CD4-positive, alpha-beta memory T cell (primary cell): ENCODE measurements at places on chromosomes 1 and 21.

DNA sequence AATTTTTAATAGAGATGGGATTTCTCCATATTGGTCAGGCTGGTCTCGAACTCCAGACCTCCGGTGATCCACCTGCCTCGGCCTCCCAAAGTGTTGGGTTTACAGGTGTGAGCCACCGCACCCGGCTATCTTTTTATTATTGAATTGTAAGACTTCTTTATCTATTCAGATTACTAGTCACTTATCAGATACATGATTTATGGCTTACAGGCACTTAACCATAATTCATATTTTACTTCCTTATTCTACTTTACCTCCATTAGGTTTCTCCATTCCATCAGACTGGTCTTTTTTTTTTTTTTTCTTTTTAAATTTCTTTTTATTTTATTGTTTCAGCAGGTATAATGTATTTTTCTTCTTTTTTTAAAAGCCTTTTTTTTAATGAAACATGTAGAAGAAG is 4.4 kb downstream of the TMEM183A start:
- DNase-seq, result no peak

GRCh38 chr1:100893718-100894117 is 924 bp downstream of the EXTL2 start:
- no peak for DNase-seq

GRCh38 chr1:200153277-200154055 is 126.0 kb downstream of the NR5A2 start:
- DNase-seq, result peak; percentile 83

DNA sequence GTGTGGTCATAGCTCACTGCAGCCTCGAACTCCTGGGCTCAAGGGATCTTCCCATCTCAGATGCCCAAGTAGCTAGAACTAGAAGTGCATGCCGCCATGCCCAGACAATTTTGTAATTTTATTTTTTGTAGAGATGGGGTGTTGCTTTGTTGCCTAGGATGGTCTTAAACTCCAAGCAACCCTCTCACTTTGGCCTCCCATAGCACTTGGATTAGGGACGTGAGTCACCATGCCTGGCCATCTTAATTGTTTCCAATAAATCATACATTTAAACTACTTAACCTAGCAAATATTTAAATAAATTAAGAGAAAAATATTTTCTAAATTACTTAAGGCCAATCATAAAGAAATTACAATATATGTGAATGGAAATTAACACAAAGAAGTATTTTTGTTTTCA is 35.1 kb upstream of the ADGRL4 start:
- no peak for DNase-seq

- DNase-seq, result no peak
Observed at GRCh38 chr1:44608141-44608540, 66.1 kb downstream of the TMEM53 start.

DNA sequence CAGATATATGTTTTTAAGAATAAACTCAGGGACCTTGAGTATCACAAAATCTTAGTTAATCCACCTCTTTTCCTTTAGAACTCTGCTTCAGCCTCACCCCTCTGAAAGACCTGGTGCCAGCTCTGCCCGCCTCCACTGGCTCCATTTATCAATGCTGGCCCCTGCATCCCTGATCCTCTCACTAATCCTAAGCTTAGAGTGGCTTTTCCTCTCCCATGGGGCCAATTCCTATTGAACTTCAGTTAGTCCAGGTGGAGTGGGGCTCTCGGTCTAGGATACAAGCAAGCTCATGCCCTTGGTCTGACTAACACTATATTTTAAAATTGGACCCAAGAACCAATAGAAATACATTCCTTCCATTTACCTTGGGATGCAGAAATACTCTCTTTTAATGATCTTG is 87.0 kb downstream of the RGS7 start:
- no peak for DNase-seq

DNA sequence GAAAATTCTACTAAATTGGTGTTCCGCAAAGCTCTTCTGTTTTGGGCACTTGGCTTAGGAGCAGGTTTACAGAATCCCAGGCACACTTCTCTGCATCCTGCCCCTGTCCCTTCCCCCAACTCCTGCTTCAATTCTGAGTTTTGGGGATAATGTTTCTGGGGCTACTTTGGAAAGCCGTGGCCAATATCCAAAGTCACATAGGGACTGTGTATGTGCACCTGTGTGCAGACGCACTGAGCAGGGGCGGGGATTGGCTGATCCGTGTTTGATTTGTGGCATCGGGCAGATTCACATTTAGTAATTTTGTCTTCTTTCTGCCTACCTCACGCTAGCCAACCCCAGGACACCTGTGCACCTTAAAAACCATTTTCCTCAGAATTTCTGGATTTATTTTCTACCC is 491.9 kb downstream of the SIPA1L2 start:
- no peak for DNase-seq

GRCh38 chr1:161973924-161974845 is 49.5 kb downstream of the OLFML2B start:
- DNase-seq, result no peak

DNA sequence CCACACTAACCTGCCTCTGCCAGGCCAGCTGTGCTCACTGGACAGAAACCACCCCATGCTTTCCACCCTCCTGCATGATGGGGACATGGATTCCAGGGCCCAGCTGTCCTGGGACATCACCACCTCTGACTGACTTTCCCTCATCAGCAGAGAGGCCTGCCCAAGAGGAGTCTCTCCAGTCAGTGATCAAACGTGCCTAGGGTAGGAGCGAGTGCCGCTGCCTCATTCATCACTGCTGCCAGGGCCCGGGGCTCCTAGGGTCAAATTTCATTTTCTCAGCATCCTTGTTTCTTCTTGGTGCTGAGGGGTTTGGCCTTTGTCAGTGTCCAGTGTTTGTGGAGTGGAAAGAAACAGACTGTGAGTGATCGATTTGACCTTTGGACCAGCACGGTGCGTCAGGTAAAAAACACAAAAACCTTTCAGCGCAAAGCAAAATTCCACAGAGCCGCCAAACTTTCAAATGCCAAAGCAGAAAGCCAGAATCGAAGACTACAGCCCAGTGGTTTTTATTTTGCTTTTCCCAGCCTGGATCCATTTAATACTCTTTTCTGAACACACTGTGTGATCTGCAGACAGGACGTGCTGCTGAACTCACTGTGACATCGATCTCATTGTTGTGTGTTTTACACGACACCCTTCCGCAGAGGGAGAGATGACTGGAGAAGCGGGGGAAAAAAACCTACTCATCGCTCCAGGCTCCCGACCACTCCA is 43.2 kb downstream of the CAPN8 start:
- DNase-seq, result no peak
